ENCODE measurements at places on chromosomes 16 and 17.

DNA sequence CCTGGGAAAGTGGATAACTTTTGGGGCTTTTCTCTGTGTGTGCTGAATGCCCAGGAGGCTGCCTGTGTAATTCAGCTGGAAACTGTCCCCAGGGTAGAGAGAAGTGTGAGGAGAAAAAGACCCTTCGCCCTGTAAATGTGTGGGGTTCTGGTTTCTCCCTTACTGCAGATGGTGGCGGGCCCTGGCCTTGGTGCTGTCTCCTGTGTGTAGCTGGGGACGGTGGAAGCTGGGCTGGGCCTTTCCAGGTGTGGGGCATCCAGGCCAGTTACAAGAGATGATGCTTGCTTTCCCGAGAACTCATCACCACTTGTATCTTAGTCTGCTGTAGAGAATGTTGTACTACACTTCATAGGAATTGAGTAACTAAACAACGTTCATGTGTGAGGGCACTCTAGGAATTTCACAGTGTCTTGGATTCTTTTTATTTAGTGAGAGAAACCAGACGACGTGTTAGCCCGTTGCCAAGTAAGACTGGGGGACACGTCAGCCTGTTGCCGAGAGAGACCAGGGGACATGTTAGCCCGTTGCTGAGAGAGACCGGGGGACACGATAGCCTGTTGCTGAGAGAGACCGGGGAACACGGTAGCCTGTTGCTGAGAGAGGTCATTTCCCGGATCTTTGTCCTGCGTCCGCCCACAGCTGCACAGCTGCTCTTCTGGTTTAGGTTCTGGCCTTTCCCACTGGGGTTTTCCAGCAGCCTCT lies 43.1 kb downstream of the TBCD start:
- DNase-seq: no peak

GRCh38 chr17:50364715-50365114 lies 8.3 kb downstream of the MRPL27 start:
- DNase-seq: no peak

GRCh38 chr17:55326030-55326429 lies 61.3 kb downstream of the HLF start:
- no peak for DNase-seq

GRCh38 chr16:8634991-8635736 lies 13.7 kb downstream of the METTL22 start:
- no peak for DNase-seq

DNA sequence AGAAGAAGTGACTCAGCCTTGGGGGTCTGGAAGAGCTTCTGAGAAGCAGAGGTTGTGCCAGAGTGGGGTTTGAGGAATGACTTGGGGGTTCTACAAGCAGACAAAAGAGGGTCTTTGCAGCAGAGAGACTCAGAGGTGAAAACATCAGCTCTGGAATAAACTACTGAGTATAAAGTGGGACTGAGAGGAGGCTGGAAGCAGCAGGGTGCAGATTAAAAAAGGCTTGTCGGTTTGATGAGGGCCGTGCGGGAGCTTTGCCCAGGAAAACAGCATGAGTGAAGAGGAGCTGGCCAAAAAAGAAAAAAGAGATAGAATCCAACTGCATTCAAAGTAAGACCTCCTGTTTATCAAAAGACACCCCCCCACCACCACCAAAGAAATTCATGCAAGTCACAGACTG lies 13.1 kb upstream of the ACE start:
- DNase-seq: no peak

GRCh38 chr16:73268366-73268993 lies 220.6 kb upstream of the ZFHX3 start:
- DNase-seq: peak; percentile 26

DNA sequence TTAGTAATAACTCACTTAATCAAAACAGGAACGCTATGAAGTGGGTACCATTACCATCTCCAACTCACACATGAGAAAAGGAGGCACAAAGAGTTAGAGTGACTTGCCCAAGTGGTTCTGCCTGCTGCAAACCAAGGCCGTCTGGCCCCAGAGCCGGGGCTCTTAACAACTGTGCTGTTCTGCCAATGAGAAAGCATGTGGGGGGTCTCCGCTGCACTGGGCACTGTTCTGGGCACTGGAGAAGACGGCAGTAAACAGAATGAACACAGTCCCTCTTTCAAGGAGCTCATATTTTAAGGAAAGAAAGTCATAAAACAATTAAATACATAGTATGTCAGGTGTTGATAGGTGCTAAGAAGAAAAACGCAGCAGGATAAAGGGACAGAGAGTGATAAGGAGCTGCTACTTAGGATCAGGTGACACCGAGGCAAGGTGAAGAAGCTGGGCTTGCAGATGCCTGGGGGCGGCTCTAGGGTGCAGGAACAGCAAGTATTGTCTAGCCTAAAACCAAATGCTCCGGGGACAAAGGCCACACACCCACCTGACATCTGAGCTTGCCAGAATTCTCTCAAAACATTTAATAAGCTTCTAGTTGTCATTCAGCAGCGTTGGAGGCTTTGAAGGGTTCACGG lies 6.5 kb downstream of the STX8 start:
- no peak for DNase-seq

DNA sequence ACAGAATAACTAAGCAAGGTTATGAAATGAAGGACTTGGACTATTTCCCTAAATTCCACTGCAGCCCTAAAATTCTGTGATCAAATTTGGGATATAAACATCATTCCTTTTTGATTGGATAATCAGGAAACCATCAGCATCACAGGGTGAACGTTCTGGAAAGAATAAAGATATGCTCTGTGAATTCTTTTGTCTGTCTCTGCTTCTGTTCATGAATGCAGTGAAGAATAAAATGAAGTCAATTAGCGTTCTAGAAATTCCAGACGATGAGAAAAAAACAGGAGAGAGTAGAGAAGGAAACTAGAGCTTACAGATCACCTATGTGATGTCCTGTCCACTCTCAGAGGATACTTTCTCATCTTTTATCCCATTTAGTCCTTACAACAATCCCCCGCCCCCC lies 295.1 kb upstream of the SOX9 start:
- no peak for DNase-seq

DNA sequence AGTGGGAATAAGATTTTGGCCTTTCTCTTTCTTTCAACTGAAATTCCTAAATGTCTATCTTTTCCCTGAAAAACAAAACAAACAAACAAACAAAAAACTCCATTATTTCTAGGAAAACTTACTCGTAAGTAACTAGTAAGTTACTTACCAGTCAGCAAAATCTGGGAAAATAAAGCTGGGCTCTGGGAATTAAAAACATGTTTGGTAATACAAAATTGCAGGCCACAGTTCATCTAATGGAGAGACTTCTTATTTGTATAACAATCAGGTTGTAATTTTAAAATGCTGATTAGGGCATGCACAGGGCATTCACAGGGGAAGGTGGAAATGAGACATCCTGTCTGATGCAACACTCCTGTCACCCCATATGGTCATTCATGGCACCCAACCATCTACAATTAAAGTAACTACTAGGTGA lies 3.8 kb upstream of the WIPI1 start:
- DNase-seq: no peak

DNA sequence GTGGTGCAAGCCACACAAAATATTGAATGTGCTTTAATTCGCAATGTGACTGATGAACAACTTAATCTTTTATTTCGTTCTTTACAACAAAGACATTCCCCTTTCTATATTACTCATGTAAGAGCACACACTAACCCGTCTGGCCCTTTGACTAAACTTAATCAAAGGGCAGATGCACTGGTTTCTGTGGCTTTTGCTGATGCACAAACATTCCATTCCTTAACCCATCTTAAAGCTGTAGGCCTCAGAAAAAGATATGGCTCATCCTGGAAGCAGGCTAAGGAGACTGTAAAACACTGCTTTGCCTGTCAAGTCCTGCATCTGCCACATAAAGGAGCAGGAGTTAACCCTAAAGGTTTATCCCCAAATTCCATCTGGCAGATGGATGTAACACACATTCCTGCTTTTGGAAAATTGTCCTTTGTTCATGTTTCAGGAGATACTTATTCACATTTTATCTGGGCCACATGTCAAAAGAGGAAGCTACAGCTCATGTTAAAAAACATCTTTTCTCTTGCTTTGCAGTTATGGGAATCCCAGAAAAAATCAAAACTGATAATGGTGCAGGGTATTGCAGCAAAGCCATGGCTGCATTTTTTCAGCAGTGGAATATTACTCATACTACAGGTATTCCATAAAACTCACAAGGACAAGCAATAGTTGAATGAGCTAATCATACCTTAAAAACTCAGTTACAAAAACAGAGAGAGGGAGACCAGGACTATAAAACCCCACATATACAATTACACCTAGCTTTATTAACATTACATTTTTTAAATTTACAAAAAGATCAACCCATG lies 137.2 kb downstream of the AHSP start:
- no peak for DNase-seq

DNA sequence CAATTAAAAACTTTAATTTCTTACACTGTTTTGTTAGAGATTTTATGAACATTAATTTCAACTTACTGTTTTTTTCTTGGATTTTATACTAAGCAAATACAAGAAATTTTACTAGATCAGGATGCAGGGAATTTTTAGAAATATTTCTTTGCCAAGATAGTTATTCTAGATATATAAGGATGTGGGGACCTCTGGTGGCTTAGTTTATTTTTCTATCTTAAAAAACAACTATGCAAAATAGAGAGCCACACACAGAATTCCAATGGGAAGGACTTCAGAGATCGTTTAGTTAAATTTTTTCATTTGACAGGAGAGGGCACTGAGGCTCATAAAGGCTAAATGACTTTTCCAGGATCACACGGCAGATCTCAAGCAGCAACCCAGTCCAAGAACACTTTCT lies 23.0 kb upstream of the CAPNS2 start:
- peak; percentile 67 for DNase-seq

DNA sequence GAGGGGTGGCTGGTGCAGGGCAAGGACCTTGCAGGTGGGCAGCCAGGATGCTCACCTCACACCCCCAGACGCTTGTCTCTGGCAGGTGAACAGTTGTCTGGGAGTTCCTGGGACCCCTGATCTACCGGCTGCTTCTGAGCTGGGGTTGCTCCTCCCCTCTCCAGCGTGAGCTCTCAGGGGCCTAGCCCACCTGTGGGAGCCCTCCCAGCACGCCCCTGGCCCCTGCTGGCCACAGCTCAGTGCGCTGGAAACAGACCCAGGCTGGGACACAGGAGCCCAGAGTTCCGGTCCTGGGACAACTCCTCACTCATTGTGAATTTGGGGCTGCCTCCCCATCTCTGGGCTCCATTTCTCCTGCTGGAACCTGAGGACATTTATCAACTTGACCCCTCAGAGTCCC lies 30.3 kb downstream of the ARHGAP23 start:
- DNase-seq: no peak

Data from pons (tissue), 1 donor.